Activated T-helper 1 cell treated with anti-CD3 and anti-CD28 coated beads, Interleukin-2, amount 50 U/mL, for 16 hours (primary cell): ENCODE measurements at places on chromosomes 5 and 9.

GRCh38 chr5:6602441-6602840, 30.4 kb downstream of the NSUN2 start:
- no peak for DNase-seq

DNA sequence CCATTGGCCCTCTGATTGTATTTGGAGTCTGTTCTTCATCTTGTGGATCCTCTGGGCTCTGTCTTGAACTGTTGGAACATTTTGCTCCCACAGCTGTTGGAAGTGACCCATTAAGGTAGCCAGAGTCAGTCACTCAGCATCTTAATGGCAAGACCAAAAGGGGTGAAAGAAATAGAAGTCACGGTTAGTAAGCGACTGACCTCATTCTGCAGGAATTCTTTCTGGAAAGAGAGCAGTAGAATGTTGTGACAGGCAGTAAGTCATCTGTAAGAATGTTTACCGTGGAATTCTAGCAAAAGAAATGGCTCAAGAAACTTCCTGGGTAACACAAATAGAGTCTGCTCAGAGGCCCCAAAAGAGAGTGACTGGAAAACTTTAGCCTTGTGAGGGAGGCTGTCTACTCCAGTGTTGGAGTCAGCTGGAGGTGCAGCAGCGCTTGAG, 28.6 kb upstream of the TNC start:
- DNase-seq = no peak

- DNase-seq = no peak
Measured at GRCh38 chr9:16282216-16282615, 588.3 kb downstream of the BNC2 start.

GRCh38 chr9:129989362-129989708, 53.7 kb downstream of the FNBP1 start:
- no peak for DNase-seq

GRCh38 chr5:80784451-80784850, 129.7 kb upstream of the DHFR start:
- DNase-seq = no peak

DNA sequence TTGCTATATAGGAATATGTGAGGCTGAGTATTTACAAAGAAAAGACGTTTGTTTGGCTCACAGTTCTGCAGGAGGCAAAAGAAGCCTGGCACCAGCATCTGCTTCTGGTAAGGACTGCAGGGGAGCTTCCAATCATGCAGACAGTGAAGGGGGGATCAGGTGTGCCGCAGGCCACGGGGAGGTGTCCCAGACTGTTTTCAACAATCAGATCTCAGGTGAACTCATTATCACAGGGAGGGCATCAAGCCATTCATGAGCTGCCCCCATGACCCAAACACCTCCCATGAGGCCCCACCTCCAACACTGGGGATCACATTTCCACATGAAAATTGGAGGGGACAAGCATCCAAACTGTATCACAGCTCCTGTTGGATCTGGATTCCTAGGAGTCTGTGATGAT, 30.4 kb upstream of the TRIM14 start:
- no peak for DNase-seq

DNA sequence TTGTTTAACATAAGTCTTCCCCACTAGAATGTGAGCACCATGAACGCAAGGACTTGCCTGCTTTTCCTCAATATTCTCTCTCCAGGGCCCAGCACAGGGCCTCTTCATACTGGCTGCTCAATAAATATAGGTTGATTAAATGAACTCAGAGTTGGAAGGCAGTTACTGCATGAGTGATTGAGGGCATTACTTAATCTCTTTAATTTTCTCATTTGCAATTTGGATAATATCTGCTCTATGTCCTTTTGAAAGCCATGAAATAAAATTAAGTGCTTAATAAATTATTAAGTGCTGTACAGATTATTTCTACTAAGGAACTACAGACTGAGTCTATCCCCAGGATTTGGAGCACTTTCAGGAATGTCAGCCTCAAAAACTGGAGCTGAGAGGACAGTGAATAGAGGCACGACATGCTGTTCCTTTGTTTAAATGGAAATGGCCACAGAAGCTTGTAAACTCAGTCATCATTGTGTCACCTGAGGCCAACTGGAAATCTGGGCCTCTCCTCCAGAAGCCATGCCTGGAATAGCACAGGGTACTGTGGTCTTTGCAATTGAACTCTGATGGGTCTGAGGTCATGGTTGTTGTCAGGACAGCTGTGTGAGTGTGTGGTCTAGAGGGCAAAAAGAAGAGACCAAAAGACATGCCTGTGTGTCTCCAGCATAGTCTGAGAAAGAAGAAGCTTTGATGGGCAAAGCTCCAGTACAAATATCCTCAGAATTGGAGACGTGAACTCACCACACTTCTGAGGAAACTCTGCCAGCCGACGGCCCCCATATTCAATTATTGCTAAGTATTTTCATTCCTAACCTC, 86.1 kb downstream of the SH3TC2 start:
- no peak for DNase-seq

DNA sequence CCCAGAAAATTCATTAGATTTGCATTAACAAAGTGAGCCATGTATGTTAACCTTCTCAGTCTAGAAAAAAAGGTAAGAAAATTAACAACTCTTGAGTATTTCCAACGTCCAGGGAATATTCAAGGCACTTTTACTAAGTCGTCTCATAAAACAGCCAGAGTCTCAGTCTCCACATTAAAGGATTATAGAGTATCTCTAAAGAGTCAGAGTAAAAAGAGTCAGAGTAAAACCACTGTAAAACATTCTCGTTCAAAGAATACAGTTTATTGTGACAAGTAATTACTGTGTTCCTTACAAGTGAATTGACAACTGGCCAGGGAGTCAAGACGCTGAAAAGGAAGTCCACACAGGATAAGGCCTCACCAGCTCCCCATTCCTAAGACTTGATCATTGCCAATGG, 97.2 kb upstream of the ISL1 start:
- no peak for DNase-seq

DNA sequence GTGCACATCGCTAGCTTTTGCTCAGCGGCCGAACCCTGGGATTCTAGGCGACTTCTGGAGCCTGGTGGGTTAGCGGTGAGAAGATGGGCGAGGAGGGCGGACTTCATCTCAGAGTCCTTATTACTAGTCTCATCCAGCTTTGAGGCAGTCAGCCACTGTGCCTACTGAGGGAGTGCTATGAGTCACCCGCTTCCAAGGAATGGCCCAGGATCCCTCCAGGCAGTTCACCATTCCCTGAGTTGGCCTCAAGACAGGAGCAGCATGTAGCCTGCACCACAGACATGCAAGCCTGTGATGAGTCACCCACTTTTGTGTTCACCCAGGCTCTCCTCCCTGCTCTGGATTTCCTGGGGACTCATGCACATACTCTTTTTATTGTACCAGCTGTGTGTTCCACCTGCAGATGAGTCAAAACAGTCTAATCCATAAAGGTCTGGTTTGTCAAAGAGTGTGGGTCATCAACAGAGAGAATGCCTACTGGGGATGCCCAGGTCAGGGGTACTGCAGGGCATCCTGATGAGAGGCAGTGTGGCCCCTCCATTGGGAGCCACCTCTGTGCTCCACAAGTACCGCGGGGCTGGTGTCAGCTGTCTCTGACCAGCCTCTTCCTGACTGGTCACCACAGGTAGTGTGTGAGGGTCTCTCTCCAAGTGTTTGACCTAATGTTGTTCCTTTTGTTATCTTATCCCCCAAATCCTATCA, 20.2 kb downstream of the SLC22A5 start:
- DNase-seq = no peak

DNA sequence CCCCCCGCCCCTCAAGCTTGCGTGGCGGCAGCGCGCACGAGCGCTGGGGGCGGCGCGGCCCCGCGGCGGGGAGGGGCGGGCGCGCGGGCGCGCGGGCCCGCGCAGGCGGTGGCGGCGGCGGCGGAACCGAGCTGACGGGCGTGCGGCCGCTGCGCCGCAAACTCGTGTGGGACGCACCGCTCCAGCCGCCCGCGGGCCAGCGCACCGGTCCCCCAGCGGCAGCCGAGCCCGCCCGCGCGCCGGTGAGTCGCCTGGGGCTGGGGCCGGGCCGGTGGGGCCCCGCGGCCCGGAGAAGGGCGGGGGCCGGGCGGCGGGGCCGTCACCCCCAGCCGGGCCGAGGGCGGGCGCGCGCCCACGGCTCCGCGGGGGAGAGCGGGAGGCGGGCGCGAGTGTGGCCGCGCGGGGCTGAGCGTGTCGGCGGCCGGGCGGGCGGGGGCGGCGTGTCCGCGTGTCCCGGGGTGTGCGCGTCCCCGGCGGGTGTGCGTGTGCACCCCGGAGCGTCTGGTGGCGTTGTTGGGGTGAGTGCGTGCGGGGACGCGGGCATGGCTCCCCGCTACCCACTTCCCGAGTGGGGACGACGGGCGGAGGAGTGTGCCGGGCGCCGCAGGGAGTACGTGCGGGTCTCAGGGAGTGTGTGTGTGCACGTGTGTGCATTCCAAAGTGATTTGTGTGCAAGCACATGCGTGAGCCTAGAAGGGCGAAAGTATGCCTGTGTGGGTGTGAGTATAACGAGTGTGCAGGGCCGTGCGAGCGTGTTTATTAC, at the start of gene NEK6:
NEK6 (plus strand) TSS at position 106 of the 763 bp plus-strand sequence. CDS start 44,016 bp downstream, outside the sequence.
- DNase-seq = peak; percentile 17

DNA sequence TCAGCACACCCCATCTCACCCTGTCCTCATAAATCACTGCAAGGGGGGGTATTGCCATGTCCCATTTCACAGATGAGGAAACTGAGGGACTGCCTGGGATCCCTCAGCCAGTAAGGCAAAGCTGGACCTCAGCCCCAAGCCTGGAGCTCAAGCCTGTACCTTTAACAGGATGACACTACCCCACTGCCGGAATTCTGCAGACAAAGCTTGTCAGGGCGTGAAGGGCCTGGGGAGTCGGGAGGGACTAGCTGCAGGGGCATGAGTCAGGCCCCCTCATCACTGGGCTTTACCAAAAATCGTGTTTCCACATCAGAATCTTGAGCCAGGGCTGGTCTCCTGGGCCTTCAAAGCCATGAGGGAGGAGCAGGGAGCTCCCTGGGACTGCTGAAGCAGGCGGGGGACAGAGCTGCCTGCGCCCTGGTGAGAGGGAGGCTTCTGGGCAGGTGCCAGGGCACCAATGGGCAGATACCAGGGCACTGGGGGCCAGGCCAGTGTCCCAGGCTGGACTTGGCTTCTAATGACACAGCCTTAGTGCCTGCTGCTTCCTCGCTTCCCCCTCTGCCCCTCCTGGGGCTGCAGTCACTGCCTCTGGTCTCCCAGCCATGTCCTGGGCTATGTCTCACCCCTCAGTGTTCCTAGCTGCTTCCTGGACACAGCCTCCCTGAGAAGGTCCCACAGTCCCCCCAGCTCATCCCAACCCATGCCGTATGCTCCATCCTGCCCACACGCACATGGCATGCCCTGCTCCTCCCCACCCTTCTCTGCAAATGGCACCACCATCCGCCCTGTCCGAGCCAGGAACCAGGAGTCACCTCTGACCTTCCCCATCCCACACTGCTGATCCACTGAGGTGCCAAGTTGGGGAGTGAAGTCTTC, 80.7 kb downstream of the LMX1B start:
- DNase-seq = no peak

GRCh38 chr5:76083555-76084495, 642 bp downstream of the SV2C start:
- DNase-seq = no peak

- no peak for DNase-seq
Measured at GRCh38 chr9:94853887-94854286, 127.4 kb downstream of the AOPEP start.

DNA sequence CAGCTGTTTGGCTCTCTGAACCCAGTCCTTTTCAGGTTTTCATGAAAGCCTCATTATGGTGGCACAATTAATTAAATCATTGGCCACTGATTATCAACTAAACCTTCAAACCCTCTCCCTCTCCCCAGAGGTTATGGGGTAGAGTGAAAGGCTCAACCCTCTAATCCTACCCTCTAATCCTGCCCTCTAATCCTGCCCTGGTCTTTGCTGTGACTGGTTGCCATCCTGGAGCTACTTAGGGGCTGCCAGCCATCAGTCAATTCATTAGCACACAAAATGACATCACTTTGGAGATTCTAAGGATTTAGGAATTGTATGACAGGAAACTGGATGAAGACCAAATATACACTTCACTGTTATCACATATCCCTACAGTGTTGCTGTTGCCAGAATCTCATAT, 36.1 kb downstream of the ANKS6 start:
- no peak for DNase-seq
